CD8-positive, alpha-beta memory T cell (primary cell): ENCODE measurements at places on chromosomes 6 and 20. TPM values are rescaled to one million over a fixed set of nuclear protein-coding genes. Genes with fewer than 3 reads are reported as not detected.
A peak's percentile ranks its signal among the peaks of the same experiment; 100 is the strongest.

DNA sequence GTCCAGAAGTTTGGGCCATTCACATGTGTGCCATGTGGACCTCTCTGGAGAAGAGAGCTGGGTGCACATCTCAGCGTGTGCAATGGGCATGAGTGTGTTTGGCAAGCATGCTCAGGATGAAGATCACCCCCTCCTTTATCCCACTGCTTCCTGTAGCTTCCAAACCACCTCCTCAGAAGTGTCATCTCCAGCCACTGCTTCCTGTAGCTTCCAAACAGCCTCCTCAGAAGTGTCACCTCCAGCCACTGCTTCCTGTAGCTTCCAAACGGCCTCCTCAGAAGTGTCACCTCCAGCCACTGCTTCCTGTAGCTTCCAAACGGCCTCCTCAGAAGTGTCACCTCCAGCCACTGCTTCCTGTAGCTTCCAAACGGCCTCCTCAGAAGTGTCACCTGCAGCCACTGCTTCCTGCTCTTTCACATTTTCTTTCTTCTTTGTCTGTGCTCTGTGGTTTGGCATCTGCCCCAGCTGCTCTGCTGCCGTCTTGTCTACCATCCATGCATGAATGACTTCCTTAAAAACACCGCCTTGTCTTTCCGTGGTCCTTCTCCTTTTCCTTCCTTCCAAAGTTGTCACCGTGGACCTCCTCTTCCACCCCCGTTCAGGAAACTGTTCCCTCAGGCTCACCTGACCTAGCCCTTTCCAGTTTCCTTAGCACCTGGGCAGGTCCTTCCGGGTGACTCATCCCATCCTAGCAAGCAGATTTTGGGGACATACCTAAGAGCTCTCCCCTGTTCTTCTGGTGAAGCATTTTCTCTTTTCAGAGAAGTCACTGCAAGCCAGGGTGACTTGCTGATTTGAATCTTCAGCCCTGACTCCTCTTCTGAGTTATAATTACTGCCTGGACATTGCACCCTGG is 43.5 kb upstream of the TIAM2 start:
- DNase-seq, result peak; percentile 57

Gene KCNQ2
- not detected for total RNA-seq

Gene HSPA12B
- total RNA-seq, result not detected

Gene LY6G6C
- not detected for total RNA-seq

GRCh38 chr6:44388887-44389286 is 1.4 kb downstream of the CDC5L start:
- DNase-seq, result no peak

GRCh38 chr6:38137608-38138265 is 318.2 kb downstream of the ZFAND3 start:
- DNase-seq, result no peak

DNA sequence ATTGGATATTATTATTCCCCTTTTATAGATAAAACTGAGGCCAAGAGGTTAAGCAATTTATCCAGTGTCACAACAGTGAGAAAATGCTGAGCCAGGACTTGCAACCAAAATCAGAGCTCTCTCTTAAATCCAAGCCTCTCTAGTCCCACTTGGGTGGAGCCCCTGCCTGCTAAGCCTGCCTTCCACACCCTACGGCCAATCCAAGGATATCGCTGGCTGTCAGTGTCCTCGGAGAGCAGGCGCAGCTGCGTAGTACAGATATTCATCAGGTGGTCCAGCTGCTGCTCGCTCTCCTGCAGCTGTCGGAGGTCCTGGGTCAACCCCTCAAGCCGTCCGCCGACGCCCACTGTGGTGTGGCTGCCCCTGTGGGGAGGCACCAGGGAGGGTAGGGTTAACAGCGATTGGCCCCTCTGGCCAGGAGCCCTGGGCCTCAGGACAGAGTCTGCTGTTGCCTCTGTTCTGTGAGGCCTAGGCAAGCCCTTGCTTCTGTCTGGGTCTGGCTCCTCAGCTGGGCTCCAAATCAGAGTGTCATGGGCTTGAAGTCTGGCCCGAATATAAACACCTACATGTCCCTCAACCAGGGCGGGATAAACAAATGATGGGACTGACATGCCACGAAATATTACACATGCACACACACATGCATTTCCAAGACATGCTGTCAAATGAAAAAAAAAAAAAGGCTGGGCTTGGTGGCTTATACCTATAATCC is 3.9 kb upstream of the NECAB3 start:
- DNase-seq, result no peak

- DNase-seq, result no peak
Measured at GRCh38 chr6:154213782-154214181, 142.8 kb downstream of the IPCEF1 start.

GRCh38 chr20:49384437-49385434 is 97.7 kb downstream of the KCNB1 start:
- peak; percentile 12 for DNase-seq

Gene SMPDL3A
- total RNA-seq, result 0.24 TPM

DNA sequence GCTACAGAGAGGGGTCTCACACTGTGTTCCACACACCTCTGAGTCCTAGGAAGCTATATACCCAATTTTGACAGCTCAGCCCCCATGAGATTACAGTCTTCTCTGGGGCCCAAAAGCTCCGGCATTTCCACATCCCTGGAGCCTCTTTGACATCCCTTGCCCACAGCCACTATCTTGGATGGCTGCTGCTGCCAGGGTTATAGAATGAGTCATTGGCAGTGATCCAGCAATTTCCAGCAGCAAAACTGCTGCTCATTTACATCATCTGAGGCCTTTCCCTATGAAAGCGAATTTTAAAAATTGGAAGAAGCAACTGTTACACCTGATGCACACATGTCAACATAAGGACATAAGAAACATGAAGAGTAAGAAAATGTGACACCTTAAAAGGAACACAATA is 590.7 kb downstream of the MEI4 start:
- no peak for DNase-seq

DNA sequence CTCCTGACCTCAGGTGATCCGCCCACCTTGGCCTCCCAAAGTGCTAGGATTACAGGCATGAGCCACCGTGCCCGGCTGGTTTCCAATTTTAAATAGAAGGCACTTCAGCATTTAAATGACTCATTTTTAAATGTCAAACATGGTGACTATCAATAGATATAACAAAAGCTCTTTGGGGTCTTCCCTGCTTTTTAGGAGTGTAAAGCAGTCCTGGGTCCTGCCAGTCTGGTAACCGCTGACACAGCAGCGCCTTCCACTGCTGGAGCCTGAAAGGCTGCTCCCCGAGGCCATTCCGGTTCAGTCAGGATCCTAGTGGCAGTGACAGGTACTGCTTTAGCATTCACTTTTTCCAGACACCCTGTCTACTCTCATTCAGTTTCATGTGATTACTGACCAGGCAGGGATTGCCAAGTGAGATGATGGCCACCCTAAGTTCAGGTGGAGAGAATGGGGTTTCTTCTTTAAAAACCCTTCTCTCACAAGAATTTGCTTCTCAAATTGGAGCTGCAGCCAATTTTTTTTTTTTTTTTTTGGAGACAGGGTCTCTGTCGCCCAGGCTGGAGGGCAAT is 5.1 kb downstream of the DIDO1 start:
- peak; percentile 58 for DNase-seq

Gene MYBL2
- total RNA-seq, result 78.3 TPM

- no peak for DNase-seq
Measured at GRCh38 chr6:20286968-20287565, 74.8 kb upstream of the MBOAT1 start.

- no peak for DNase-seq
Measured at GRCh38 chr6:138008791-138009190, 98.4 kb downstream of the PERP start.

Gene FAXC
- total RNA-seq, result not detected

DNA sequence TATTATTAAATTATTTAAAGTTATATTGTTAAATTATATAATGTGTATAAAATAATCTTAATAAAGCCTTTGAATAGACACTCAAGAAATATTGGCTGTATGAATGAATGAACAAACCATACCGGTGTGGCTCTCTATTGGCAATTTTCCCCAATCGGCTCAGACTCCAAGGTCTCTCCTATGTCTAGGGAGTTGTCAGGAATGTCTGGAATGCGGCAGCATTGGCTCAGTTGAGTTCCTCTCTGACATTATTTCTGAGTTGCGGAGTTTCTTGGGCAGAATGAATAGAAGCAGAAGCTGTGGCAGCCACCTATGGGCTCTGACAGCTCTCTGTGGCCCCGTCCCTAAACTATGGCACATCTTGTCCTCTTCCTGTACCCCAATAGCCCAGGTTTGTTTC is 111.0 kb downstream of the SOBP start:
- DNase-seq, result no peak

- no peak for DNase-seq
Measured at GRCh38 chr6:134165561-134166201, 113.3 kb upstream of the SLC2A12 start.

GRCh38 chr20:35200267-35200666 is 26.2 kb upstream of the MMP24 start:
- no peak for DNase-seq

GRCh38 chr20:46974669-46975434 is 80.2 kb downstream of the EYA2 start:
- no peak for DNase-seq

DNA sequence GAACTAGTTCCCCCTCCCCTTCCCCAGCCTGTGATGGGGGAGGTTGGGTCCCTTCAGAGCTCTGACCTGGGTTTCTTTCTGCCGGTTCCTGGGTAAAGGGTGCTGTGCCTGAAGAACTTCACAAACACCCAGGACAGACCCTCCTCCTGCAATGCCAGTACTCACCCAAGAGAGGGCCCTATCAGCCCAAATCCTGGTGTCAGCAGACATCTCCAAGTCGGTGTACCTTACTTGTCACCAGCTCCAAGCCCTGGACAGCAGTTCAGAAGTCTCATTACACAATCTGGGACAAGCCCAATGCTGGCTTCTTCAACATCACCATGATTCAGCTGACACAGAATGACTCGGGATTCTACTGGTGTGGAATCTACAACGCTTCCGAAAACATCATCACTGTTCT is 467 bp downstream of the TREML4 start:
- no peak for DNase-seq

- no peak for DNase-seq
Measured at GRCh38 chr20:19466206-19466928, 253.9 kb downstream of the SLC24A3 start.

GRCh38 chr6:168039849-168040248 is 39.2 kb downstream of the FRMD1 start:
- DNase-seq, result no peak

- DNase-seq, result no peak
Measured at GRCh38 chr20:35952480-35953386, 1.6 kb downstream of the SCAND1 start.

GRCh38 chr6:121430514-121431460 is 4.7 kb upstream of the GJA1 start:
- DNase-seq, result no peak

Gene HLA-DOB
- total RNA-seq, result 0.97 TPM

Gene COL9A3
- total RNA-seq, result not detected

Gene NCOA3
- 93.8 TPM for total RNA-seq

- no peak for DNase-seq
Measured at GRCh38 chr6:134315974-134316441, 1.9 kb downstream of the SGK1 start.
